ENCODE measurements at places on chromosomes 6 and 20.

DNA sequence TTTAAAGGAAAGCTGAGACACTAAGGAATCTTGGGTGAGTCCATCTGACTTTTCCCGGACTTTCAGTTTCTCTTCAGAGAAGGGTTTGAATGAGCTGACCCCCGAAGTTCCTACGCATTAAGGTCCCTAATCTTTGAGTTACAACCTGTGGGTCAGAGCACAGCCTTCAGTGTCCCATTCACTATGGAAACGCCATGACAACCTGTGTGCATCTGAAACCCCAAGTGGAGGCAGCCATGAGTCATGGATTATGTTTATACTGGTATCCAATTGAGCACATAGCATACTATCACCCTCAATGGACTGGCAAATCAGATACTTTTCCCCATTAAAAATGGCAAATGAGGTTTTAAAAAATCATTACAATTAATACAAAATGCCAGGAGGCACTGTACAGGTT lies 11.4 kb downstream of the MYLK4 start:
- no peak for DNase-seq

DNA sequence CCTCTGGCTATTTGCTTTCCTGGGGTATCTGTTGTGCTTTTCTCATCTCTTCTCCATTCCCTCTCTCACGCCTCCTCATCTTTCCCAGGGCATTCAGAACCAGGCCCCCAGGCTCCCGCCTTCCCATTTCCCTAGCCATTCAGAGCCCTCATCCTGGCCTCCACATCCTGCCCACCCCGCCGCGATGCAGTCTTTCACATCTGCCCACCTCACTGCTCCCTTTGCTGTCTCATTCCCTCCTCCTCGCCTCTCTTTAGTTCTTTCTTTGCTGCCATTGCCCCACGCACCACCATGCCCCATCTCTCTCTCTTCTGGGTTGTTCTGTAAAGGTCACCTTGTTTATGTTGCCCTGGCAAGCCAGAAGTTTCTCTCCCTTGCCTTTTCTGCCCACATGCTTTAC lies 10.6 kb upstream of the AAR2 start:
- DNase-seq: no peak

DNA sequence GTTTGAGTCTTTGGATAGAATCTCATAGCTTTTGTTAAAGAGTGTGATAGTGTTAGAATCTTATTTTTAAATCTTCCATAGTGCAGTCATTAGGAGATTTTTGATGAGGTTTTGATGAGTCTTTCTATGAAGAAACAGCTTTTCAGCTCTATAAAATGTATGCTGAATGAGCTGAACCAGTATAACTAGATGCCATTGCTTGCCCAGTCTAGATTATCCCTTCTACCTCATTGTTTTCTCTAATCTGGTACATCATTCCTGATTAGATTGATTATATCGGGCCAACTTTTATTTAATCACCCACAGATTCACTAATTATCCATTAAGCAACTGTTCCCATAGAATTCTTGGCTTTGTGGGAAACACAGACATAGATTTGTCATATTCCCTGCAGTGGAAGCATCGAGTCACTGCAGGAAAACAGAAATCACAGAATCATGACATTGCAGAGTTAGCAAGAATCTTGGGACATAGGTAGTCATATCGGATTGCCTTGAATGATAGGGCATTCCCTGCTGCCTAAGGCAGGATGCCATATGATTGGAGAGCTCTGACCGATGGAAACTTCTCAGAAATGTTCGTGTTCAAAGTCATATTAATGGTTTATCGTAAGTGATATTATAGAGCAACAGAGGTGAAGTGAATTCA lies 882.7 kb upstream of the FLRT3 start:
- no peak for DNase-seq

GRCh38 chr20:4480104-4480503 lies 241.6 kb upstream of the PRND start:
- no peak for DNase-seq

DNA sequence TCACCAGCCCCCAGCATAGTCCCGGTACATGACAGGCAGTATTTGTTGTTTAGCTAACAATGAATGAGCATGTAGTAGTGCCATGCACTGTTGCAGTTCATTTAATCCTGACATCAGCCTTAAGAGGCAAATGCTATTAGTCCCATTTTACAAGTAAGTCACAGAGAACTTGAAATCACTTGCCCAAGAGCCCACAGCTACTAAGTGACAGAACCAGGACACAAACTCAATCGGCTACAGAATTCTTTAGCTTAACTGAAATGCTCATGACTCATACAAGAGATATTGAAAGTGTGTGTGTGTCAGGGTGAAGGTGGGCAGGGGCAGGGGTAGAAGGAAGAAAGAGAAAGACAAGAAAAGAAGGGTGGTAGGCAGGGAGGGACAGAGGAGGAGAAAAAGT lies 52.7 kb downstream of the UNC5CL start:
- no peak for DNase-seq

- DNase-seq: no peak
These were observed 372.2 kb downstream of the NRN1 start for GRCh38 chr6:5634525-5634924.

- no peak for DNase-seq
These were observed 14.1 kb upstream of the PPARD start for GRCh38 chr6:35328108-35328723.

GRCh38 chr6:151239603-151240035 lies at the start of gene AKAP12:
TSS of gene AKAP12 (plus strand) at chr6:151239967. CDS start at chr6:151240563, 596 bp downstream.
- DNase-seq: no peak

- DNase-seq: no peak
These were observed 189.3 kb downstream of the ERMARD start for GRCh38 chr6:169940481-169941271.

GRCh38 chr6:87756858-87757257 lies 54.8 kb upstream of the AKIRIN2 start:
- DNase-seq: no peak

- DNase-seq: no peak
These were observed 7.6 kb upstream of the LKAAEAR1 start for GRCh38 chr20:64091770-64092169.

DNA sequence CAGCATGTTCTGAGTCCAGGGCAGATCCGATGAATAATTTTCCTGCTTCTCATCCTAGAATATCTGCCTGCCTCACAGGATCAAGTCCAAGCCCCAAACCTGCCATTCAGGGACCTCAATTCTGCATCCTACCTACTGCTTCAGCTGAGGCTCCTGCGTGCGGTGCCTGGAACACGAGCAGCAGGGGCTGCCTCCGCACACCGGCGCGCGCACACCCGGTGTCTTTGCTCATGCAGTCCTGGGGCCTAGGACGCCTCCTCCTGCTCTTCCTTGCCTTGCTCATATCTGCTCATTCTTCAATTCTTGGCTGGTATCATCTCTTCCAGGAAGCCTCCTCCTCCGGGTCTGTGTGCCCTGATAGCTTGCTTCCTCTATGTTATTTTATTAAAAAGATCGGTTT lies 81.1 kb upstream of the AGPAT4 start:
- no peak for DNase-seq

GRCh38 chr6:80154160-80154559 lies 47.7 kb downstream of the BCKDHB start:
- no peak for DNase-seq

GRCh38 chr6:30744054-30744805 lies at the start of gene IER3:
TSS of gene IER3 (minus strand) at chr6:30744547. CDS start at chr6:30744518, 29 bp downstream.
- no peak for DNase-seq

DNA sequence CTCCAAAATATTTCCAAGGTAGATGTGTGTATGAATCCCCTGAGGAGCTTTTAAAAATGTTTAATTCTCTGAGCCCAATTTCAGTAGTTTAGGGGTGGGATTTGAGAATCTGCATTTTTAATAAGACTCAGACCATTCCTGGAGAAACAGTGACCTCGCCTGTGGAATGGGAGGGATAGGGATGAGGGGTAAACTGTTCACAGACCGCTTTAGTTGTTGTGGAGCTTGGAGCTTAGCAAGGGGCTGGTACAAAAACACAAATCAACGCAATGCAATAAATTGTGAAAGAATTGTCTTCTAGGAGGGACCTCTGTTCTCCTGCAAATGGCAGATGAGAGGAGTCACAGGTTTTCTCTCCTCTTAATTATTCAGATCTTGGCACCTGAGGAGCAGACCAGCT lies 239.3 kb upstream of the SULF2 start:
- no peak for DNase-seq

- DNase-seq: no peak
These were observed 147.2 kb upstream of the AKAP12 start for GRCh38 chr6:151092591-151092990.

- DNase-seq: no peak
These were observed 18.8 kb downstream of the PLCB4 start for GRCh38 chr20:9087531-9088217.

- no peak for DNase-seq
These were observed 3.5 kb upstream of the PRIM2 start for GRCh38 chr6:57313711-57314471.

- DNase-seq: no peak
These were observed 175.9 kb upstream of the SCGN start for GRCh38 chr6:25476126-25476525.

DNA sequence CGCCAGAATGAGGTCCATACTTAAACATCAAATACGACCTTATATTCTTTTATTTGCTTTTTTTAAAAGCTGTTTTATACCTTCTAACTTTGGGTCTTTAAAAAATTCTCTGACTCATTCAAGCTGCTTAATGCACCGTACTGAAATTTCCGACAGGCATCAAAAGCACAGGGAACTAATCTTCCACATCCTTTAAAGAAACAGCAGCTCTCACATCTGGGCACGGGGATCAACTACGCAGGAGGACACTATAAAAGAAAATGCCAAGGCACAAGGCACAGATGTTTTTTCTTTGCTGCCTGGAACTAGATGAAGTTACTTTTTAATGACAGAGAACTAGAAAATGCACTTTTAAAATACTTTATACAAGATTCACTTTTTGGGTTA lies 112.4 kb upstream of the ARG1 start:
- DNase-seq: no peak

GRCh38 chr20:21518292-21518991 lies 4.6 kb upstream of the NKX2-2 start:
- no peak for DNase-seq

- no peak for DNase-seq
These were observed 46.4 kb upstream of the FERMT1 start for GRCh38 chr20:6169251-6169650.

- no peak for DNase-seq
These were observed 158.2 kb downstream of the QRSL1 start for GRCh38 chr6:106787327-106788196.

GRCh38 chr20:19440660-19441527 lies 228.5 kb downstream of the SLC24A3 start:
- no peak for DNase-seq

DNA sequence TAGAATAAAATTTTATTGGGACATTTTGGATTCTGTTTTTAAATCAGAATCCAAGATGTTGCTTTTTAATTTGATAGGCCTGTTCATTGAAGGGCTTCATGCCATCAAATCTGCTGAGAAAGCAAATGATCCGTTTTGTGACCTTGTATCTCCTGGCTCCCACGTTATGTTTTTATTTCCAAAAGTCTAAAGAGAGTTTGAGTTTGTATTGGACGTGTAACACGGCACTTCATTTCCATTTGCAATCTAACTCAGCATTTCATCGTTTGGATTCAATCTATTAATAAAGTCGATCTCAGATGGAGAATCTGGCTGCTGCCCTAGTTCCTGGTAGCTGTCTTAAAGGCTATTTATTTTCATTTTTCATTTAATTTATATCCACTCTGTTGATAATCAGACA lies 17.0 kb downstream of the KIF25 start:
- DNase-seq: no peak

GRCh38 chr6:25942561-25943147 lies 12.2 kb upstream of the SLC17A2 start:
- no peak for DNase-seq

GRCh38 chr6:140966676-140967075 lies 1166.0 kb upstream of the GJE1 start:
- no peak for DNase-seq

GRCh38 chr6:161835500-161836215 lies 561.8 kb upstream of the AGPAT4 start:
- no peak for DNase-seq

DNA sequence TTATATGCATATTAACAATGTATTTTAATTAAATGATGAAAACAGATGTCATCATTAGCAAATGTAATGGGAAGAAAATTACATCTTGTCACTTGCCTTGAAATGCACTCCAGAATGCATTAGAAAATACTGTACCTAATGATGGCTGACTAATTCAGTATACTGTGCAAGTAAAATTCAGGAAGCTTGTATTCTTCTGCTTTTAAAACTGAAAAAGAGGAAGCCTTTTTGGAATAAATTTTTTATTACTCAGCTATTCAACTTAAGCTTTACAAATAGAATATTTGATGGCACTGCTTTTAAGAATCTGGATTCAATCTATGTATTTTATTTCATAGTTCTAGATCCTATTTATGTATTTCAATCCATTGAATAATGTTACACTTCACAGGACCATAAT lies 195.5 kb downstream of the RIMS1 start:
- no peak for DNase-seq

DNA sequence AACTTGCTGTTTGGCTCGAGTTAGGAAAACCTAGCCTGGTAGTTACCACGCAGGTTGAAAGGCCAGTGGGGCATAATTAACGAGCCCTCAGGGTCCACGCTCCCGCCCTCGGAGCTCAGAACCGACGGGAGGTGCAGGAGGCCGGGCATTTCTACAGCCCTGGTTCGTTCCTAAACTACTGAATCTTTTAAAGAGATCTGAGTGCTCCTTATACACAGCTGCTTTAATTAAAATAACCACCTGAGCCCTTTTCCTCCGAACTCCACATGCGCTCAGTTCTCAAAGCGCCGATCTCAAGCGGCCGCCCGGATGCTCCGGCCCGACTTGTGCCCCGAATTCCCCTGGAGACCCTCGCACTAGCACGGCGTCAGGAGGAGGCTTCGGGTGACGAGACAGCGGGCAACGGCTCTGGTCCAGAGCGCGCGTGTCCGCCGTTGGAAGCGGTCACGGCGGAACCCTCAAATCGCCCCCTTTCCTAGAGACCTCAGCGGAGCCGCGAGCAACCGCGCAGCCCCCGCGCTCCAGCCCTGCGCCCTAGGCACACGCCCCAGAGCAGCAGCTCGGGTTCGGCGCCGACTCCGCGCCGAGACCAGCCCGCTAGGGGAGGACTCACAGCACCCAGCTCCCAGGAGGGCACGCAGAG lies 397 bp downstream of the WDR27 start:
- DNase-seq: no peak

GRCh38 chr6:33508935-33509926 lies 54.9 kb downstream of the ZBTB9 start:
- no peak for DNase-seq

GRCh38 chr20:21301940-21302663 lies 1.0 kb upstream of the XRN2 start:
- DNase-seq: no peak

GRCh38 chr6:40426346-40427066 lies 160.7 kb downstream of the LRFN2 start:
- DNase-seq: no peak

Measured in cortex of kidney (tissue), 1 donor.